ENCODE measurements at places on chromosomes 5 and 9.

GRCh38 chr5:51242456-51242855 is 140.8 kb upstream of the ISL1 start:
- DNase-seq, result no peak

DNA sequence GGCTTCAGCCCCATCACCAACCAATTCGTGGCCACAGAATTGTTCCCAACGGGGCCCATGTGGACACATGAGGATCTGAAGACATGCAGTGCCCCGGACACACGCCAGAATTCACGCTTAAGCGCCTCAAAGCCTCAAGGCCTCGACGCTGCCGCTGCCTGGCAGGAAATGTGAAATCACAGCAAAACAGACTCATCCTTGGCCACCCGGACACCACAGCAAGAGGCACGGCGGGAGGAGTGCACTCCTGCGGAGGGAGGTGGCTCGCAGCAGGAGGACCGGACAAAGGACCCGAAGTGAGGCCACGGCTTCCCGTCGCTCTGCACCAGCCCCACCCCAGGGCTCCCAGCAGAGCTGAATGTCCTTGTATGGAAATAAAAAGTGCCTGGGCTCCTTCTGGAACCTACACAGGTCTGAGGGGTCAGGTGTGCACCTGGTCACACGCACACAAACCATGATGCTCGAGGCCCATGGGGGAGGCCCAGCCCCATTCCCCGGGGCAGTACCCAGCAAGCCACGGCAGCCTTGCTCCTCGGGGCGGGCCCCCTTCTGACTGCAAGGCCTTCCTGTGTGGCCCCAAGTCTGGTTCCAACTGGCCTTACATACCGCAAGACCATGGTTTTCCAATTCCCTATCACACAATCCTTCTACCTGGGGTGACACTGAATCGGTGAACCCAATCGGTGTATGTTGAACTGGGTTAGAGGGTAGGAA is 10.0 kb downstream of the SEC16A start:
- DNase-seq, result no peak

DNA sequence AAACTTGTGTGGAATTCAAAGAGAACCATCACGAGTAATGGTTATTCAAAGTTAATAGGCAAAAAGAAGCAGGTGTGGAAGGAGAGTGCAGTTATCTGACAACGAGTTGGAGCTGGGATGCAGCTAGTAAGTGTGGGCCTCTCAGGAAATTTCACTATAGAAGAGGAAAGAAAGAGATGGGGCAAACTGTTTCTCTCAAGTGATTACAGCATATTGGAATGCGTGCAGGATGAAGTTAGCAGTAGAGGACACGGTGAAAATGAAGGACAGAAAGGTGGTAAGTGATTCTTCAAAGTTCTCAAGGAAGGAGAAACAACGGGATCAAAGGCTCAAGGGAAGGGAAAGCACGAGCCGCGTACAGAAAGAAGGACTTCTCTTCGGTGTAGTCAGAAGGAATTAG is 84.0 kb downstream of the ADAMTS12 start:
- DNase-seq, result no peak

DNA sequence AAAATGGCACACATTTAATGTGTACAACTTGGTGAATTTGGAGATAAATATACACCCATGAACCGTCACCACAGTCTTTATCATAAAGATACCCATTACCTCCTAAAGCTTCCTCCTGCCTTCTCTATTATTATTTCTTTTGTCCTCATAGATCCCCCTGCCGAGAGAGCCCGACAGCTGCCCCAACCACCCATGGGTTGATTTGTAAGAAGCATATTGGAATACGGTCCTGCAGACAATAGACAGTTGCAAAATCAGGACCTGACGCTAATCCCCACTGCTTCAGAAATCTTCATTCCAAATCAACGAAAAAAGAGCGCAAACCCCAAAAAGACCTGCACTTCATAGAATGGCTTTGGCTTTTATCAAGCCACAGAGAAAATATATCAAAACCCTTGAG is 697.5 kb downstream of the SEMA5A start:
- no peak for DNase-seq

- DNase-seq, result no peak
Observed at GRCh38 chr5:108763222-108763916, 15.7 kb downstream of the FER start.

- no peak for DNase-seq
Observed at GRCh38 chr9:23326597-23326996, 499.4 kb downstream of the ELAVL2 start.

GRCh38 chr5:131795879-131796792 is 681 bp downstream of the FNIP1 start:
- DNase-seq, result peak; percentile 52

All from CD4-positive, alpha-beta T cell treated with Interleukin-17A for 4 hours (primary cell).